Adrenal gland (tissue), 19 donors: ENCODE measurements at places on chromosomes 3 and 15. TPM values are rescaled to one million over a fixed set of nuclear protein-coding genes. Genes with fewer than 3 reads are reported as not detected.

DNA sequence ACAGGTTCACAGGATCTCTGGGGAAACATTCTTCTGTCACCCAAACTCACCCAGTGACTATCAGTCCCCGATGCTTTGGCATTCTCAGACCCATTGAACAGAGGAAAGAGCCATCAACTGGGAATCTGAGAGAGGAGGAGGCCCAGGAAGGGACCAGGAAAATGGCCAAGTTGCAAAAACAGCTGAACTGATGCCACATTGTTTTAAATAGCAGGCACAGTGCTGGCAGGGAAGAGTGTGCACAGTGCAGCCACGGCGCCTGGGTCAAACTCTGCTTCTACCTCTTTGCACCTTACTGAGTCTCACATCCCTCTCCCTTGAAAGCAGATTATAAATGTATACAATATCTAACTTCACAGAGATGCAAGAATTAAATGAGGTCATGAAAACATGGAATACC is 66.4 kb downstream of the SRGAP3 start:
- DNase-seq = no peak

GRCh38 chr3:13500133-13500885 is 20.2 kb downstream of the HDAC11 start:
- no peak for DNase-seq

- no peak for DNase-seq
Observed at GRCh38 chr15:69225355-69226022, 65.1 kb downstream of the GLCE start.

GRCh38 chr3:48187301-48187578 is 977 bp downstream of the CDC25A start:
- DNase-seq = no peak

DNA sequence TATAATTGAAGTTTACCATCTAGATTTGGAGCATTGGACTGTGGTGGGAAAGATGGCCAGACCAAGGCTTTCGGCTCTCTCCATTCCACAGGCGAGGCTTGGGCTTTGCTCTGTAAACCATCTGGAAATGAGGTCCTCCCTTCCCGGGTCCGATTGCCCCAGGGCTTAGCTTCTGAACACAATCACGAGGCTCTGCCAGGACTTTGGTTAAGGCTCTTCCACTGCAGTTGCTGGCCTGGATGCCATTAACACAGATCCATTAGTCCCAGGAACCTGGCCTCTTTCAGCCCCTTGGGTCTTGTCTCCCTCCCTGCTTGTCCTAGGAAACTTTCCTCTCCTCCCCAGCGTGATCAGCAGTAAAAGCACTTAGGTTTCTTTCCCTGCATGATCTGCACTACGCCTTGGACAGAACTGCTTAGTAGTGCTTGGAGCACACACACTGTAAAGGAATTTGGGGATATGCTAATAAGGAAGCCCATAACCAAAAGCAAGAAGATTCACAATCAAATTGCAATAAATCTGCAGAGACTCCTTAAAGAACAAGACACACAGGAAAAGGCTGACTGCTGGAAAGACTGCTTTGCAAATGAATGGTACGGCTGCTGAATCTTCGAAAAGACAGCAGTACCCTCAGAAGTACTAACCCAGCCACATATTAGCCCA is 154.3 kb downstream of the ECT2 start:
- DNase-seq = no peak

The EIF1B gene
- 67.3 TPM for polyA plus RNA-seq

The CADPS gene
- 17.2 TPM for polyA plus RNA-seq

The SELENOK gene
- polyA plus RNA-seq = 112 TPM

The TEX55 gene
- polyA plus RNA-seq = not detected

The ZNF80 gene
- polyA plus RNA-seq = not detected

DNA sequence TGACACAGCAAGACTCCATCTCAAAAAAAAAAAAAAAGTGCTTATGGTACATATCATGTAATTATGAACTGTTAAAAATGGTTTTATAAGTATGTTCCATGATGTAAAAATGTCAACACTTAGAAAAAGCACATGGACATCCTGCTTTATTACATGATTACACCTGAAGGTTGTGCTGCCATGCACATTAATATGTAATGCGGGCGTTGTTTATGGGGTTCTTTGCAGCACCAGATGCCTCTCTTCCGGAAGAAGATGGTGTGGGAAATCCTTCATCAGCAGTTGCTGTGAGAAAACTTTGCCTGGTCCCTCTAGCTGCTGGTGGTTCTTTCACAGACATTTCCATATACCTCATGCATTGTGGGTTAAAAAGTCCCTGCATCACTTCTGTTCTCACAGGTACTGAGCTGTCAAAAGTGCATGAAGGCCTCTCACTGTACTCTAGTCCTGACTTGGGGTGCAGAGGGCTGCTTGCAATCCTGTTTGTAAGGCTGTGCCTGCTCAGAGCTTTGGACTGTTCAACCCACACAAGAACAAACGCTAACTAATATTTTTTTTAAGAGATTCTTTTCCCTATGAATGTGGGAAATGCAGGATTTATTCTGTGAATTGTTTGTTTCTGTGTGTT is 43.6 kb downstream of the SENP2 start:
- DNase-seq = no peak

DNA sequence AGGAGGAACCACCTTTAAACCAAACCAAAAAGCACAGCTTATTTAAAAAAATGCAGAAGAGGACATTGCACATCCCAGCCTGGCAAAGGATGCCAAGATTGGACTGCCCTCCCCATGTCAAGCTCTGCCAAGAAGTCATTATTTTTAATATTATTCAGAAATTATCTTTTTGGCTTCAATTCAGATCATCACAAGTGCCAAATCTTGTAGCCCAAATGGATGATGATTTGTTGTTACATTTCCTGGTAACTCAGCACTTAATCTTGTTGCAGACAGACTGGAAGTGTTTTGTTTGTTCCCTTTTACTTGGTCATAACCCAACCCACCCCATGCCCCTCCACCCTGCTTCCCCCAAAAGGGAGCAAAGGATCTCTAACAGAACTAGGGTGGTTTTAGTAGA is 28.1 kb upstream of the LXN start:
- peak; percentile 52 for DNase-seq

- DNase-seq = peak; percentile 24
Observed at GRCh38 chr15:78049691-78050440, 27.6 kb downstream of the TBC1D2B start.

GRCh38 chr3:126448136-126448892 is 27.4 kb downstream of the ZXDC start:
- DNase-seq = no peak

The GOLGA6B gene
- not detected for polyA plus RNA-seq

DNA sequence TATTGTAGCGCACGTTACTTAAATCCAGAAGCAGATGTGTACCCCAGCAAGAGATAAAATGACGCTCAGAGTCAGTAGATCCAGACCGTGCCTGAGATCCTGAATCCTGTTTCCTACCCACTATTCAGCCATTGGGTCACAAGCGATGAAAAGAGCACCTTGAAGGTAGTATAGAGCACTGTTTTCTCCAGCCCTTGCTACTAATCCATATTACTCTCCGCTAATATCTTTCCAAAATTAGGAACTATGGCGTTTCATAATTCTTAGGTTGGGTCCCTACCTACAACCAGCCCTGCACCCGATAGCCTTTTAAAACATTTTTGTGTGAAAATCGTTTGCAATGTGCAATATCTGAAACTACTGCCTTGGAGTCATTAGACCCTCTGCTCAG is 596 bp downstream of the BTD start:
- no peak for DNase-seq

- DNase-seq = no peak
Observed at GRCh38 chr3:139532976-139533375, 6.6 kb downstream of the RBP1 start.

DNA sequence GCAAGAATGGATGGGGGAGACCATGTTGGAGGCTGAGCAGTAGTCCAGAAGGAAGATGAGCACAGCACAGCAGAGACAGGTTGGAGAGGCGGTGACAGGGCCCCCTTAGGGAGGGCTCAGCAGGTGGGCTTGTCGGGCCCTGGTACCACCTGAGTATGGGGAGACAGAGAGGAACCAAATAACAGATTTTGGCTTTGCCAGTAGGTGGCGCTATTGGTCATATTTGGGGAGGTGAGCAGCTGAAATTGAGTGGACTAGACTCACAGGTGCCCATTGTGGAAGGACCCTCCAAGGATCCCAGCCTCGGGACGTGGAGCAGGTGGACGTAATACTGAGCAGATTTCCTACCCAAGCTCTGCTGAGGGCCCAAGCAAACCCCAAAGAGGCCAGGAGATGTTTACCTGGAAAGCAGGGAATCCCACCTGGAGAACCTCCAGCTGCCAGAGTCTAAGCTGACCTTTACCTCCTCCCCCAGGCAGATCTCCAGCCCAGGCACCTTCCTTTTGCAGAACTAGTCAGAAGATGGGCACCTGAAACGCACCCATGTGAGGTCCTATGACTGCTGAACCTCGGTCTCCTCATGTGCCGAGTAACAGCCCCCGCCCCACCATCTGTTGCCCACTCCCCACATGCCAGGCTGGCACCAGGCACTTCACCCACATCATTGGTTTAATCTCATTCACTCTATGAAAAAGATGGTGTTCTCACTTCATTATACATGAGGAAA is 24.6 kb upstream of the CORO2B start:
- DNase-seq = peak; percentile 73

The DZIP1L gene
- 7.3 TPM for polyA plus RNA-seq

DNA sequence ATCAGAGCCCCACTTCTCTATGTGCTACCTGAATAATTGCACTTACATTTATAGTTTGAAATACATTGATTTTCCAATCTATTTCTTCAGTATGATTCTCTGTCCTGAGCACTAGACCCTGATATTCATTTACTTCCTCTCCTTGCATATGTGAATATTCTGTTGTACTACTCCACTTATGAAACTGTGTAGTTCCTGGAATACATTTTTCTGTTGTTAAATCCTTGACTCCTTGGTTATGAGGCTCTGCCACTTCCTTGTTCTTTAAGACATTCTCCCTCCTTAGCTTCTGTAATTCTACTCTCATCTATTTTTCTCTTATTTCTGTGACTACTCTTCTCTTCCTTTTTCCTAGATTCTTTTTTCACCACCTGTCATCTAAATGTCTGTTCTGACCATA is 12.9 kb upstream of the MGA start:
- no peak for DNase-seq

- DNase-seq = no peak
Observed at GRCh38 chr3:2968475-2968874, 141.7 kb downstream of the IL5RA start.
